Stimulated activated CD8-positive, alpha-beta memory T cell treated with anti-CD3 and anti-CD28 coated beads, Interleukin-7, amount 100 ng/mL, for 1 hour (primary cell): ENCODE measurements at places on chromosomes 4 and X.

DNA sequence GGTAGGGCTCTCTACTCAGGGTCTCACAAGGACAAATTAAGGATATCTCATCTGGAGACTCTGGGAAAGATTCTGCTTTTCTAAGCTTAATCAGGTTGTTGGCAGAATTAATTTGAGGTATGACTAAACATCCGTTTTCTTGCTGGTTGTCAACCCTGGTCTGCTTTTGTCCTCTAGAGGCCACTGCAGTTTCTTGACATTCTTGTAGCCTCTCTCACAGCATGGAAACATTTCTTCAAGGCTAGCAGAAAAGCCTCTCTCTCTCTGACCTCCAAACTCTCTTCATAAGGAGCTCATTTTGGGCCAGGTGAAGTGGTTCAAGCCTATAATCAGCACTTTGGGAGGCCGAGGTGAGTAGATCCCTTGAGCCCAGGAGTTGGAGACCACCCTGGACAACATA, 749.5 kb upstream of the PCDH7 start:
- DNase-seq: no peak

- no peak for DNase-seq
Measured at GRCh38 chr4:164880489-164881262, 3.7 kb downstream of the APELA start.

DNA sequence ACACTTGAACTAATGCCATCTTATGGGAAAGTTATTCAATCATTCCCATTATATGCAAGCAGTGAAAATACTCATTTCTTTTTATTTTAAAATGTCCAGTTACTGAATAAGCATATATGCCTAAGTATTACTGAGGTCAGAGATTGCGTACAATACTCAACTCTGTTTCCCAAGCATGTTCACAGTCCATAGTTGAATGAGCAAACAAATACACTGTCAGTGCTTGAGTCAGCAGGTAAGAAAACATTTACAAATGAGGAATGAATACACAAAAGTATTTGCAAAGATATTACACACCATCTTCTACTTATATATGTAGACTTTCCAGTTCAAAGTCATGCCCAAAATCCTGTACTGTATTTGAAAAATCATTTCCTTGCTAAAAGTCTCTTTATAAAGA, 74.1 kb downstream of the TSPAN5 start:
- DNase-seq: no peak

DNA sequence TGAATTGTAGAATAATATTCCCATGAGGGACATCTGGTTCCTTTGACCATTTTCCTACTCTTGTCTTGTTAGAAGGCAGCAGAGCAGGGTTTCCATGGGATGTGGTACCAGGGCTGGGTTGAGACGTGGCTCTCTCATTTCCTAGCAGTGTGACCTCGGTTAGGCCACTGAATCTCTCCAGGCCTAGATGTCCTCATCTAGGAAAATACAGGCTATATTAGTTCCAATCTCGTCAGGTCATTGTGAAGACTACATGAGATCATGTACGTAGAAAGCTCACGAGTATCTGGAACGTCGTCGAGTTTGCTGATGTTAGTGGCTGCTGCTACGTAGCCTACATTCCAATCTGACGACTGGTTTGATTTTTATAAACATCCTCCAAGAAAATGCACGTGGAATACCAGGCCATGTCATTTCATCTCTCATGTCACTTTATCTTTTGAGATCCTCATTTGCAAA, 278.2 kb upstream of the GATB start:
- DNase-seq: no peak

GRCh38 chr4:153232768-153233167, 28.5 kb downstream of the TRIM2 start:
- no peak for DNase-seq

DNA sequence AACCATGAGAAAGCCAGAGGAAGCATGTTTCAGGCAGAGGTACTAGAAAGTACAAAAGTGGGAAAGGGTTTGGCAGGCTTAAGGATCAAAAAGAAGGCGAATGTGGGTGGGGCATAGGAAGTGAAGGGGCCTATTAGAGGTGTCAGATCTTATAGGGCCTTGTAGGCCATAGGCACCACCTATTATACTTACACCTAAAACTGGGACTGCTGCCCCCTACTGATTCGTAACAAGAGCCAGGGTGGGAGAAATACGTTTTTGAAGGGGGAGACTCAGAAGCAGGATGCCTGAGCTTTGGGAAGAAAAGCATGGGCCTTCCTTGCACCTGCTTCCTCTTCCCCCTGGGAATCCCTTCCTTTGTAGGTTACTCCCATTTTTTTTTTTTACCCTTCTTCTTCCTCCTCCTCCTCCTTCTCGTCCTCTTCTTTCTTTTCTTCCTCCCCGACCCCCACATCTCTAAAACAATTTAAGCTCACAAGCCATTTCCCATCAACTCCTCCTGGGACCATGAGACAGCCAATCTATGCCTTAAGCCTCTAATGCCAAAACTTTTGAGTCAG, 40.7 kb upstream of the GPC3 start:
- DNase-seq: no peak

GRCh38 chr4:16858275-16858752, 40.1 kb downstream of the LDB2 start:
- no peak for DNase-seq

DNA sequence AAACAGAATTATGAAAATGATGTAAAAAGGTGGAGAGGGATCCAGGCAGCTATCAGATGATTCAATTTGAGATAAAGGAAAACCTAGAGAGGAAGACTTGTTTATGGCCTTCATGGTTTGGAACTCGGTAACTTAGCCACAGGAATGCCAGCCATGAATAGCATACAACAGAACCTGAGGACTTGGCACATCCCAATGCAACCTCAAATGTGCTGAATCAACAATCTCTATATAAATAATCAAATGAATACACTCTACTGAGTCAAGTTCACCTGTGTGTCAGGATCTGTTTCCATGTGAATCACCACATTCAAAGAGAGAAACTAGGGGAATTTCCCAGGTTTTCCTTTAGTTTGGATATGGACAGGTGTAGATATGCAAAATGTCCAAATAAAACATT, 86.9 kb downstream of the MBNL3 start:
- DNase-seq: no peak

DNA sequence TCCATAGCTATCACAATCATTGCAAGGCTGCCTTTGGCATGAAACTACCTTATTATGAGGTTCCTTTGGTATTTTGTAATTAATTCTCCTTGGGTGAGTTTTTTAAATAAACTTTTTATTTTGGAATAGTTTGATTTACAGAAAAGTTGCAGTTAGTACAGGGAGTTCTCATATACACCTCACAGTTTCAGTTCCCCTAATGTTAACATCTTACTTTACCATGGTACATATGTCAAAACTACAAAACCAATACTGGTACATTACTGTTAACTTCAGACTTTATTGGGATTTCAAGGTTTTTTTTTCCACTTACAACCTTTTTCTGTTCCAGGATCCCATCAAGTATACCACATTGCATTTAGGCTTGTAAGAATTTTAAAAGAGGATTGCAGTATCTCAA, 52.0 kb upstream of the RGN start:
- DNase-seq: no peak

DNA sequence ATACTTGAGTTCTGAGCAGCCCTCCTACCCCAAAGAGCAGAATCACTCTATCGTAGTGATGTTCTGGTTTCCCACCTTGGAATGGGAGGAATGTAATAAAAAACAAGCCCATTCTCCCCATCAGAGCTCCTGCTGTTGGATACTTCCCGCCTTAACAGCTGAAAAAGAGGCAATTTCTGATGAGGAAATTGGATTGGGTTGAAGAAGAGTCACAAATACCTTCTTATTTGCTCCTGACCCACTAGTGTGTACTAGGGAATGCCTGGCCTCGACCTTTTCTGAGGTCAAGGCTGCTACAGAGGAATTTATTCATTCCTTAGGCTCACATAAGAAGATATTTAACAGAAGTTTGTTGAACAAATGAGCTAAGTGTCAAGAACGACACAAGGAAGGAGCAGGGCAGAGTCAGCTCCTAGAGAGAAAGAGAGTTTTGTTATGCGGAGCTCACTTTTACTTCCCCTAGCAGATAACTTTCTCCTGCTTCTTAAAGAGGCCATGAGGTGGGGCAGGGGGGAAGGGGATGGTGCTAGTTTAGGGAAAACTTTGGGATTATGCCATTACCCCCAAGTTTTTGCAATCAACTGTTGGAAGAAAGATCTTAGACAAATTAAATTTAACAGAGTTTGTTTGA, 273.8 kb upstream of the CLNK start:
- no peak for DNase-seq

DNA sequence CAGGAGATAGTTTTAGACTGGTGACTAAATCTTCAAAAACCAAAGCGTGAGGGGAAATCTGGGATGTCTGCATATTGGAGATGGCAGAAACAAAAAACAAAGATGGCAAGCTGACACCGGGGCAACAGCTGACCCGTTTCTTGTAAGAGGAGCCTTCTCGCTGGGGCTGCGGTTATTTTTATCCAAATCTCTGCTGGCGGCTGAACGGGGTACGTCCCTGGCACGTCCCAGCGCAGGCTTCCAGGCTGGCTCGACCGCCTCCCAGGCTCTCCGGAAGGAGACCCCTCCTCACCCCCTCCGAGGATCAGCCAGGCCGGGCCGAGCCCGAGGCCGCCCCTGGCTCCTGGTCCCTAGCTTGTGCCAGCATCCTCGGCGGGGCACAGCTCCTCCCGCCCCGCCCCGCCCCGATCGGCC, 403 bp downstream of the SGCB start:
- DNase-seq: no peak

GRCh38 chrX:31366041-31366440, 294.2 kb upstream of the FTHL17 start:
- no peak for DNase-seq

DNA sequence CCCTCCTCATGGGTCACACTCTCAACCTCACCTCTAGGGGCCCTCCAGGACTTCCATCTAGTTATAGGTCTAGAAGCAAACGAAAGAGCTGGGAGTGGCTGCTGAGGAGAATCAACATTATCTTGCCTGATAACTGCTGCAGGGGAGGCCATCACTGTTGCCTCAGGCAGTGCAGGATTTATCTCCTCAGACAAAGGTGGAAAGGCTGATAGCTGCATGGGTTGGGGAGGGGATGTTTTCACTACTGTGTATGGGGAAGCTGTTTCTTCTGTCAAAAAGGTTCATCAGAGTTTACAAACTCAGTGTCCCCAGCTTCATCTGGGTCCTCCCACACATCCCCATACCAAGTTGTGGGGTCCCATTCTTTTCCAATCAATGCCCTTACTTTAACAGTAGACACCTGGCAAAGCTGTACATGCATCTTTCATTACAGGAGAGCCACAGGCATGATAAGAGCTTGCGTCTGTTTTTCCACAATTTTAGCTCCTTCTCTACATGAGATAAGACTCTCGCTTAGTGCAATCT, 17.6 kb upstream of the PRDM8 start:
- no peak for DNase-seq

GRCh38 chr4:21753084-21753760, 195.3 kb downstream of the KCNIP4 start:
- DNase-seq: no peak

GRCh38 chrX:8730812-8731558, 952 bp downstream of the ANOS1 start:
- no peak for DNase-seq

GRCh38 chrX:107675823-107676555, 47.7 kb downstream of the PRPS1 start:
- no peak for DNase-seq

DNA sequence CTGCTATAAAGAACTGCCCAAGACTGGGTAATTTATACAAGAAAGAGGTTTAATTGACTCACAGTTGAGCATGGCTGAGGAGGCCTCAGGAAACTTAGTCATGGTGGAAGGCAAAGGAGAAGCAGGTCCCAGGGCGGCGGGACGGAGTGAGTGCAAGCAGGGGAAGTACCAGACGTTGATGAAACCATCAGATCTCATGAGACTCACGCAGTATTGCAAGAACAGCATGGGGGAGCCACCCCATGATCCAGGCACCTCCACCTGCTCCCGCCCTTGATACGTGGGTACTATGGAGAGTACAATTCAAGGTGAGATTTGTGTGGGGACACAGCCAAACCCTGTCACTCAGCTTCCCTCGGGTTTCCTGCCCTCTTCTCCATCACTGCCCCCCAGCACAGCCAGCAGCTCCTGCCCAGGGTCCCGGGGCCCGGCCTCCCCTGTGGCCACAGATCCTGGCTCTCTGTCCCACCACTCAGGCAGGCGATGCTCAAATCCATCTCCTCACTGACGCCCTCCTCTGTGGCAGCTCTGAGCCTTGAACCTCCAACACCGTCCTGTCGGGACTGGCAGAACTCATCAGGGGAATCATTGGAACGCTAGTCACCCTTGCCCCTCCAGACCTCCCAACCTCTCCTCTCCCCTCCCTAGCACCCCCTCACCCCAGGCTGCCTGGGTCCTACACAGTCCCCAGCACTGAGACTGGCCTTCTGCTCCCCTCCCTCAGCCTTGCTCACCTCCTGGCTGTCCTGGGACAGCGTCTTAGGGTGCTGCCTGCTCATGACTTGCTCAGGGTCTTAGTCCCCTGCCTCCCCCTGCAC, 37.6 kb downstream of the FGFRL1 start:
- DNase-seq: no peak

DNA sequence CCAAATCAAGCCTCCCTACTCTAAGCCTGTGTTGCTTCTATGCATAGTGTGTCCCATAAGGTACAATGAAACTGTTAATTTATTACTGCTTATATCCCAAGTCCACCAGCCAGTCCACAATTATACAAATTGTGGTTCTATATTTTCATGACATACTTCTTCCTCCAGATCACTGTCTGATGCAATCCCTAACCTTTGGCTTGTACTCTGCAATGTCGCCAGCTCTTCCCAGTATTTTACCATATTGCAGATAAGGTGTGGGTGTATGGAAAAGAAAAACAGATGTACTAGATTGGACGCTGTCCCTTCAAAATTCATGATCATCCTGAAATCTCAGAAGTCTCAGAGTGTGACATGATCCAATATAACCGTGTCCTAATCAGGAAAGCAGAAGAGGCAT, 286.2 kb downstream of the GASK1B start:
- no peak for DNase-seq

DNA sequence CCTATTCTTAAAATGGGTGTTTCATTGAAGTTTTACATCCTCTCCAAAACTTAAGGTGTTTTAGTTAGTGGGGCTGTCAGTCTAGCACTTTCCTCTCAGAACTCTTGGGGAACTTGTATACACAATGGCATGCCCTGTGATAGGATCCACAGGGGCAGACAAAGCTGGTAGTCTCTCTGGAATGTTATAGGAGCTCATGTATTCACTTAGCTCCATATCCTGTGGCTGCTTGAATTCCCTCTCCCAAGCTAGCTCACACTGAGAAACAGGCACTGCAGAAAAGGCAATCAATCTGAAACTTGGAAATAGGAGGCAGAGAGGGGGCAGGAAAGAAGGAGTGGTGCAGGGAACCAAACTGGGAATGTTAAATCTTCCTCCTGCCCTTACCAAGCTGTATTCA, 26.3 kb upstream of the ARMCX2 start:
- DNase-seq: no peak
